ENCODE measurements at places on chromosomes 5 and 9. TPM values are rescaled to one million over a fixed set of nuclear protein-coding genes. Genes with fewer than 3 reads are reported as not detected.

GRCh38 chr5:143086546-143086907 is 316.4 kb downstream of the ARHGAP26 start:
- no peak overlapping the region for H3K27ac ChIP-seq
- peaks cover 8% of the 10 kb centered on the region for H3K4me1 ChIP-seq
- no peaks in the 10 kb centered on the region for H3K27me3 ChIP-seq
- no peak overlapping the region for H3K4me3 ChIP-seq
- no peak for DNase-seq
- H3K36me3 ChIP-seq: no peaks in the 10 kb centered on the region

DNA sequence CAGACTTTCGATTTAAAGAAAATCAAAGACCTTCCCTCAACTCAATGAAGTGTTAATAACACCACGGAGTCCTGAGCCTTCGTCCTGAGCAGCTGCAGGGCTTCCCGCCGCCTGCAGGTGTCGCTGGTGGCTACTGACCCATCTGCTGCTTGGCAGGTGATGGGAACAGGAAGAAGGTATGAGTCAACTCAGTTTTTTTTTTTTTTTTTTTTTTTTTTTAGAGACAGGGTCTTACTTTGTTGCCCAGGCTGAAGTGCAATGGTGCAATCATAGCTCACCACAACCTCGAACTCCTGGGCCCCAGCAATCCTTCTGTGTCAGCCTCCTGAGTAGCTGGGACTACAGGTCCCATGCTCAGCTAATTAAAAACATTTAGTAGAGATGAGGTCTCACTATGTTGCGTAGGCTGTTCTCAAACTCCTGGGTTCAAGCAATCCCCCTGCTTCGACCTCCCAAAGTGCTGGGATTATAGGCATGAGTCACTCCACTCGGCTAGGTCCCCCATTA is 185.7 kb upstream of the IL12B start:
- peaks cover 12% of the 10 kb centered on the region for H3K4me1 ChIP-seq
- peak; percentile 44 for DNase-seq
- no peak overlapping the region for H3K27ac ChIP-seq
- no peaks in the 10 kb centered on the region for H3K27me3 ChIP-seq

AGXT2 gene
- not detected for total RNA-seq

SLC46A2 gene
- total RNA-seq: 0.20 TPM

NR2F1-AS1 gene
- total RNA-seq: 50.0 TPM

MSH3 gene
- 14.9 TPM for total RNA-seq

C9orf72 gene
- 59.6 TPM for total RNA-seq

PCDHGA3 gene
- 5.1 TPM for total RNA-seq
